CD8-positive, alpha-beta memory T cell (primary cell): ENCODE measurements at places on chromosomes 11 and 22. TPM values are rescaled to one million over a fixed set of nuclear protein-coding genes. Genes with fewer than 3 reads are reported as not detected.

DNA sequence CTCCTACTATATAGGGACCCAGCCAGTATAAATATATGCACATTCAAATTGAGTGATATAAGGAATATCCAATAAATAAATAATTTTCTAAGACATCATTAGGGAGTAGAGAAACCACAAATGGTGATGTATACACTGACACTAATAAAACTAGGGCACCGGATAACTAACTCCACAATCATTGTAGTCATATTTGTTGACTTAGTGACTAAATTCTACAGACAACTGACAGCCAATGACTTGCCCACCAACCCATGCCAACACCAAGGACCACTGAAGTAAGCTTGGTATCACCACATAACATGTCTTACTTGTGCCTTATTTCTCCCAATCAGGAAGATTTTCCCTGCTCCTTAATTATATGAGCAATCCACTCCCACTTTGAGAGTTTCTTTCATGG, 139.6 kb upstream of the TRPC6 start:
- H3K4me1 ChIP-seq: no peaks in the 10 kb centered on the region
- no peaks in the 10 kb centered on the region for H3K27me3 ChIP-seq
- no peak for DNase-seq
- H3K36me3 ChIP-seq: no peaks in the 10 kb centered on the region
- H3K4me3 ChIP-seq: no peak overlapping the region

DNA sequence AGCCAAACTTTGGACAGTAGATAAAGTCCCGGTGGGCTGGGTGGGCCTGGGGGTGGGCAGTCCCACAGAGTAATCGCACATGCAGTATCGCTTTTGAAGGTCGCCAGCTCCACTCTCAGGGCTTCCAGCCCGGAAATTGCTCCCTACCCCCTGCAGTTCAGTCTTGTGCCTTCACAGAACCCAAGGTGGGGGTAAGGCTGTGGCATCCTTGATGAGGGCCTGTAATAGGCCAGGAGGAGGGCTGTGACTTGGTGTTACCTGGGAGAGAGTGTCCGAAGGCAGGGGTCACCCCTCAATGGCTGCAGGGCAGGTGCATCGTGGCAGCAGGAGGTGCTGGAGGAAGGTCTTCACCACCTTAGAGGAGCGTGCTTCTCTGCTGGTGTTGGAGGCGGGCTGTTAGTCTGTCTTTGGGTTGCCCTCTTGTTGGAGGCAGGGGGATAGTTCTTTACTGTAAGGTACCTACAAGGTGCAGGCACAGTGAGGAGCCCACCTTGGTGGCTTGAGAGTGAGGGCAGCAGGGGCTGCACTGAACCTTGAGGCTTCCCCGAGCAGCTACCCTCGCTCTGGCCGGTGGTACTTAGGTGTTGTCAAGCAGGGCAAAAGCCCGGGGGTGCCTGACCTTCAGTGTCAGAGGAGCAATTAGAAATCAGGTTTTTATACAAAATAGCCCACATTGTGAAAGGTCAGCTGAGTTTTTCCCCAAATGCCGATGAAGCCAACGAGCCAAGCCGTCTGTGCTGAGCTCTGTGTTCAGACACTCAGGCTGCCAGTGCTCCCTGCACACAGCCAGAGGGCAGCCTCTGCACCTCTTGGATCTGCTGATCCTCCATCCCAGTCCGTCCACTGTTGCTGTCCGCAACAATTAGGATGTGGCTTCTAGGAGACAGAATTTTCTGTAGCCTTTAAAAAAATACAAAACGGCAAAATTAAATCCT, 21.9 kb downstream of the SAMM50 start:
- peaks cover 51% of the 10 kb centered on the region for H3K36me3 ChIP-seq
- no peaks in the 10 kb centered on the region for H3K4me1 ChIP-seq
- DNase-seq: no peak

DNA sequence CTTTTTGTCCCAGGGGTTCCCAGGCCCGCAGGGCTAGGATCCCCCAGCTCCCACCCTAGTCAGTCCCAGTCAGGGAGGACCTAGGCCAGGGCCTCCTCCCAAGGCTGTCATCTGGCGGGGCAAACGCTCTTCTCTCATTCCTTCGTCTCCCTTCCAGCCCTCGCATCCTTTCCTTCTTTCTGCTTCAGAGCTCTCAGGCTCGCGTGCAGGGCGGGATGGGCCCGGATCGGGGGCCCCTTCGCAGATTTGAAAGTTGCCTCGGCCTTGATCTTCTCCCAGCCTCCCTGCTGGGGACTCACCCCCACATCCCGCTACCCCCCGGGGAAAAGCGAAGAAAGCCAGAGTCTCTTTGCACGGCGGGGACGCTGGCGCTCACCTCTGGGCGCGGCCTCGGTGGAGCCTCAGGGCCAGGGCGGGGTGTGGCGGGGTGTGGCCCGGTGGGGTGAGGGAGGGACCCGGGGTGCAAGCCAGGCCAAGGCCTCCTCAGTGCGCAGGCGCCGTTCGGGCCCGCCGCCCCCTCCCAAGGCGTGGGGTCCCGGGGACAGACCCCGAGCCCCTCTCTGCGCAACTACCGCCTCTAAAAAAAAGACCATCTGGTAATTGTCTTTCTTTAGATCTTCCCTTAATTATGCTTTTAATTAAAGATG, 14.8 kb upstream of the PAX6 start:
- no peak overlapping the region for H3K4me3 ChIP-seq
- H3K27me3 ChIP-seq: peaks cover 50% of the 10 kb centered on the region
- no peaks in the 10 kb centered on the region for H3K4me1 ChIP-seq

GRCh38 chr11:56663386-56663785, at the start of gene OR5AR1:
TSS of gene OR5AR1 (plus strand) at chr11:56663686. CDS start at chr11:56663686, 0 bp downstream.
- no peaks in the 10 kb centered on the region for H3K36me3 ChIP-seq
- no peak within 1 kb of the TSS for H3K4me3 ChIP-seq
- no peak for DNase-seq
- no peaks in the 10 kb centered on the region for H3K4me1 ChIP-seq
- H3K27ac ChIP-seq: no peak within 1 kb of the TSS

- no peaks in the 10 kb centered on the region for H3K27me3 ChIP-seq
- DNase-seq: no peak
- peaks cover 4% of the 10 kb centered on the region for H3K4me1 ChIP-seq
Observed at GRCh38 chr11:34086554-34087283, 18.7 kb upstream of the NAT10 start.

GRCh38 chr11:95593111-95593510, 196.5 kb downstream of the FAM76B start:
- no peak overlapping the region for H3K27ac ChIP-seq
- no peaks in the 10 kb centered on the region for H3K4me1 ChIP-seq
- H3K36me3 ChIP-seq: no peaks in the 10 kb centered on the region
- no peaks in the 10 kb centered on the region for H3K27me3 ChIP-seq

The NRXN2 gene
- 0.55 TPM for total RNA-seq

The SLCO2B1 gene
- total RNA-seq: 0.98 TPM

The OR5B21 gene
- total RNA-seq: 0.55 TPM

The ARHGAP42 gene
- 0.09 TPM for total RNA-seq
